ENCODE measurements at places on chromosomes 7 and 10.
A peak's percentile ranks its signal among the peaks of the same experiment; 100 is the strongest.

- no peak for DNase-seq
These were observed 52.7 kb downstream of the DENND11 start for GRCh38 chr7:141649137-141649864.

- DNase-seq: no peak
These were observed 109.2 kb downstream of the ZNF248 start for GRCh38 chr10:37748170-37748569.

DNA sequence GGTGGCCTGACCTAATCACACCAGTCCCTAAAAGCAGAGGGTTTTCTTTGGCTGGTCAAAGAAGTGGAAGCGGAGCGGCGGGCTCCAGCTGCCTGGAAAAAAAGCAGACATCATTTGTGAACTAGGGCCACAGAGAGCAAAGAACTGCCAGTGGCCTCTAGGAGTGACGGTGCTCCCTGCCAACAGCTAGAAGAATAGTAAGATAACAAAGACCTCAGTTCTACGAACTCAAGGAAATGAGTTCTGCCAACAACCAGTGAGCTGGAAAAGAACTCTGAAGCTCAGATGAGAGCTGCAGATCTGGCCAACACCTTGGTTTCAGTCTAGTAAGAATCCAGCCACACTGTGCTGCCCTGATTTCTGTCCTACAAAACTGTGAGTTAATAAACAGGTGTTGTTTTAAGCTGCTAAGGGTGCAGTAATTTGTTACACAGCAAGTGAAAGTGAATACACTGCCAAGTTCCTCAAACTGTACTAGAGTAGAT is 178.0 kb downstream of the SRPK2 start:
- DNase-seq: no peak

DNA sequence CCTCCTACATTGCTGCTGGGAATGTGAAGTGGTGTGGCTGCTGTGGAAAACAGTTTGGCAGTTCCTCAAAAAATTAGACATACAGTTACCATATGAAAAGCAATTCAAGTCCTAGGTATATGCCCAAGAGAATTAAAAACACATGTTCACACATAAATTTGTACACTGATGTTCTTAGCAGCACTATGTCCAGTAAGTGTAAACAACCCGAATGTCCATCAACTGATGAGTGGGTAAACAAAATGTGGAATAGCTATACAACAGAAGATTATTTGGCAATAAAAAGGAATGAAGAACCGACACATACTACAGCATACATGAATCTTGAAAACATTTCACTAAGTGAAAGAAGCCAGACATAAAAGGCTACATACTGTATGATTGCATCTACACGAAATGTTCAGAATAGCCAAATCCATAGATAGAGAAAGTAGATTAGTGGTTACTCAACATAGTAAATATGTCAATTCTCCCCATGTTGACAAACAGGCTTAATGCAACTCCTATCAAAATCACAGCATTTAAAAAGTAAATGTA is 17.2 kb downstream of the CEP41 start:
- DNase-seq: no peak

- DNase-seq: no peak
These were observed 83.8 kb downstream of the COL13A1 start for GRCh38 chr10:69885379-69886013.

- no peak for DNase-seq
These were observed 369.9 kb upstream of the NRP1 start for GRCh38 chr10:33704214-33704830.

- no peak for DNase-seq
These were observed 261.0 kb upstream of the KLF6 start for GRCh38 chr10:4046030-4046429.

DNA sequence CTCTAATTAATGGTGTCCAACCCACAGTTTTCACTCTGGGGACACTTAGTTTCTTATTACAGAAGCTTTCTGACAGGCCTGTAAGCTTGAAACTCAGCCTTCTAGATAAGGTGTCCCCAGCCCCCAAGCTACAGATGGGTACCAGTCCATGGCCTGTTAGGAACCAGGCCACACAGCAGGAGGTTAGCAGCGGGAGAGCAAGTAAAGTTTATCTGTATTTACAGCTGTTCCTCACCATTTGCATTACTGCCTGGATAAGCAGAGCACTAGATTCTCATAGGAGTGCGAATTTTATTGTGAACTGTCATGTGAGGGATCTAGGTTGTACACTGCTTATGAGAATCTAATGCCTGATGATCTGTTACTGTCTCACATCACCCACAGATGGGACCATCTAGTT is 93.7 kb downstream of the TMEM26 start:
- DNase-seq: no peak

GRCh38 chr7:27740449-27741086 is 606 bp downstream of the TAX1BP1 start:
- DNase-seq: peak; percentile 53

DNA sequence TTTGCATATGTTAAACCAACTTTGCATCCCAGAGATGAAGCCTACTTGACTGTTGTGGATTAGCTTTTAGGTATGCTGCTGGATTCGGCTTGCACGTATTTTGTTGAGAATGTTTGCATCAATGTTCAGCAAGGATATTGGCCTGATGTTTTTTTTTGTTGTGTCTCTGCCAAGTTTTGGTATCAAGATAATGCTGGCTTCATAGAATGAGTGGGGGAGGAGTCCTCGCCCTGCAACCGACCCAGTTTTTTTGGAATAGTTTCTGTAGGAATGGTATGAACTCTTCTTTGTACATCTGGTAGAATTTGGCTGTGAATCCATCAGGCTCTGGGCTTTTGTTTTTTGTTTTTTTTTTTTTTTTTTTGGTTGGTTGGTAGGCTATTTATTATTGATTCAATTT is 147.9 kb downstream of the AHR start:
- DNase-seq: no peak

DNA sequence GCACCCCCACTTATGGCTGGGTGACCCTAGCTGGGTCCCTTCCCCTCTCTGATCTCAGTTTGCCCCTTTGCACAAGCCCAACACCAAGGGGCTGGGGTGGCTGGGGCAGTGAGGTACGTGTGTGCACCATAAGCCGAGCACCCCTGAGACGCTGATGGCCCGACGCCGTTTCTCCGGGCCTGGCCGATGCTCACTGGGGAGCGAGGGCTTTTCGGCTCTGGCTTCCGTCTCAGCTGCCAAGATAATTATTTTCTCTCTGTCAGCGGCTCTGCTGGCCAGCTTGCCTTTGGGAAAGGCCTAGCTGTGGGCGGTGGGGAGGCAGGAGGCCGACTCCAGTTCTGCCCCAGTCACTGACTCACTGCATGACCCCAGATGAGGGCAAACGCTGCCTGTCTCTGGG is 91.0 kb downstream of the ZMIZ1 start:
- no peak for DNase-seq

DNA sequence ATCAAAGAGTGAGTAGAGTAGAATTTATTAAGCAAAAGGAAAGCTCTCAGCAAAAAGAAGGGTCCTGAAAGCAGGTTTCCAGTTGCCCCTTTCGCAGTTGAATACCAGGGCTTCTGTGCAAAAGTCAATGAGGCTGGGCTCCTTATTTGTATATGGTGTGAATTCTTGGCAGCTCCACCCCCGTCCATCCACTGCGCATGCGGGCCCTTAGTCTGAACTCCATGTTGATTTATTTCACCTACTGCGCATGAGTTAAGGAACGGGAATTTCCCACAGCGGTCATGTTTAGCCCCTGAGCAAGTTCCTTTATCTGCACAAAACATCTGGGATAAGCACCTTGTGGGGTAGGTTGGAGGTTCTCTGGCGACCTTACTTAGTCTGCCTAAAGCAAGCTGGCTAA is 325.6 kb downstream of the ZWINT start:
- DNase-seq: no peak

DNA sequence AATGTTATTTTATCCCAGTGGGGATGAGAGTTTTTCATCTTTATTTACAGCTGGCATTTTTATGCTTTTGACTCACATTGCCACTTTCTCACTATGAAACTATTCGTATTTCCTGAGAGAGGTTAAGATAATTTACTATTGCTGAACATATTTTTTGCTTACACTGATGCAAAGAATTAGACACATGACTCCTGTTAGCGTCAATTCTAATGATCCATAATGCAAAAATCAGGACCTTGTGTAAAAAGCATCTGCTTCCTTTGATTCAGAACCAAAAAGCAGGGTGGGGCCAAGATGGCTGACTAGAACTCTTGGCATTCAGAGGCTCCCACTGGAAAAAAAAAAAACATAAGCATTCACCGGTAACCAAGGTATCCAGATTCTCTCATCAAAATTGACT is 464.8 kb downstream of the SEMA3D start:
- DNase-seq: no peak

- DNase-seq: no peak
These were observed 997.1 kb upstream of the C7orf33 start for GRCh38 chr7:147593271-147594057.

- no peak for DNase-seq
These were observed 518.9 kb upstream of the CELF2 start for GRCh38 chr10:10498781-10499180.

GRCh38 chr10:102775201-102775934 is 31.6 kb downstream of the WBP1L start:
- DNase-seq: no peak

DNA sequence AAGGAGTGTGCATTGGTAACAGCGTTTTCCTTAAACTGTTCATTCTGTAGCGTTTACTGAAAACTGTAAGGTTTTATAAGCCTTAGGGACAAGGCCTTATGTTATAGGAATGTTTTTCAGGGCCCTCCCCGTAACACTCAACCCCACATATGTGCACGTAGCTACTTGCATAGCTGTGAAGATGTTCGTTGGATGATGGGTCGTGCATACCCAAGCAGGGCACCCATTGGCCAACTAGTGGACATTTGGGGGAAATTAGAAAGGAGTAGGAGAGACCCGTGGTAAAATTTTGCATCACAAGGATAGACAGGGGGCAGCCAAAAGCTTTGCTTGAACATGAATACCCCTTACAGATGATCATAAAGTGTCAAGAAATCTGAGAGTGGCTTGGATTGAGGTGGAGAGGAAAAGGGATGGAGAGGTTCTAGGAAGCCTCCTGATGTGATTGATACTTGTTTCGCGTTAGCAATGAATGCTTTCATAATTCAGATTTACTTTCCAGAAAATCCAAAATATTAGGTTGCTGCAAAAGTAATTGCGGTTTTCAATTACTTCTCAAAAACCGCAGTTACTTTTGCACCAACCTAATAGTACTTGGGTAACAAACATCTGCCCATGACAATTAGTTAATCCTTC is 878 bp downstream of the SEC61A2 start:
- DNase-seq: no peak

- DNase-seq: no peak
These were observed 29.5 kb downstream of the ZNF775 start for GRCh38 chr7:150408393-150409299.

DNA sequence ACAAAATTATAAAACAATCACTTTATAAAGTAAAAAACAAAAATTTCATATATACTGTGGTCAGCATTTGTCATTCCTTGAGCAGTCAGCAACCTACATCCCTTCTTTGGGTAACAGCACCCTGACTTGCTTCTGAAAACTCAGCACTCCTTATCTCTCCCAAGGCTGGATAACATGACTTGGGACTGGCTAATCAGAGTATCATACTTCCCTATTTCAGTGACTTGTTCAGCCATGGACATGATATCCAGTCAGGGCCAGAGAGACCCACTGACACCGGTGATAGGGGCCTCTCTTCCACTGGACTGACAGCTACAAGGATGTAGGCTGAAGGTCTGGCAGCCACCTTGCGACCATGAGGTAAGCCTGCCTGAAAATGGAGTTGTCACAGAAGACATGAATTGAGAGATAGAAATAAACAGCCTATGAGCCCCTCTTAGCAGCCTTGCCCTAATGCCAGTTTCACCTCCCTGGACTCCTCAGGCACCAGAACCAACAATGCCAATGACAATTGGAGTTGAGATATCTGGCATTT is 84.4 kb upstream of the NEBL start:
- no peak for DNase-seq

DNA sequence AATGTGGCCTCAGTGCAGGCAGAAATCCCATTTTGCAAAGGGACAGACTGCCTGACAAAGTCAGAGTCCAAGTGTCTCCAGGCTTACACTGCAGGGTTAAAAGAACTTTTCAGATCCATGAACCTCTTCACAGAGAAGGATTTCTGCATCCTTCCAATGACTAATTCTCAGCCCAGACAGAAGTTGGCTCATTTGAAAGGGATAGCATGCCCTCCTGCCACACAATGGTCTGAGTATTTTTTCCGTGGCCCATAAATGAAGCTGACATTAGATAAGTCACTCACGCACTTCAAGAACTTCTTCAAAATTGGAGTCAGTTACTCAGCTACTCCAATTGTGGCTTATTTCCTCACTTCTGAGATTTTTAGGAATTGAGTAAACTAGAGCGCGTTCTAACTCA is 170.2 kb downstream of the PLXNA4 start:
- DNase-seq: no peak

DNA sequence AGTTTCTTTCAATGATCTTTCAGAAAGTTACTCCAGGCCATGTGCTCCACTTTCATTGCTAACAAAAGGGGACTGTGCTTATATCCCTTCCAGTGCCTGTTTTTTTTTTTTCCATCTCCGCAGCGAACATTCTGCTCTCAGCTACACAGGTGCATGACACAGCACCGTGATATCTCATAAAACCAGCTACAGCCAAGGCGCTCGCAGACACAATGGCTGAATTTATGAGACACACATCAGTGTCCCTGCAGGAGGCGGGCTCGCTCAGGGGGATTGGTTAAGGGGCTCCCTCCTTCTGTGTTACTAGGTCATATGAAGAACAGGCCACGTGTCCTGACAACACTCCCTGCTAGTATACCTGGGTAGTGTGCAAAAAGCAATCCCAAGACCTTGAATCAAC is 245.5 kb downstream of the SKAP2 start:
- no peak for DNase-seq

- DNase-seq: no peak
These were observed 73.7 kb downstream of the ITIH5 start for GRCh38 chr10:7593063-7593462.

- no peak for DNase-seq
These were observed 8.5 kb upstream of the SLC39A12 start for GRCh38 chr10:17943033-17943745.

- DNase-seq: no peak
These were observed 571 bp downstream of the KDM7A start for GRCh38 chr7:140176122-140176701.

- no peak for DNase-seq
These were observed 57.2 kb downstream of the FAM171A1 start for GRCh38 chr10:15313843-15314242.

GRCh38 chr10:67606572-67606971 is 89.4 kb downstream of the CTNNA3 start:
- no peak for DNase-seq

- DNase-seq: no peak
These were observed 68.9 kb upstream of the FRMD4A start for GRCh38 chr10:14399641-14400040.

DNA sequence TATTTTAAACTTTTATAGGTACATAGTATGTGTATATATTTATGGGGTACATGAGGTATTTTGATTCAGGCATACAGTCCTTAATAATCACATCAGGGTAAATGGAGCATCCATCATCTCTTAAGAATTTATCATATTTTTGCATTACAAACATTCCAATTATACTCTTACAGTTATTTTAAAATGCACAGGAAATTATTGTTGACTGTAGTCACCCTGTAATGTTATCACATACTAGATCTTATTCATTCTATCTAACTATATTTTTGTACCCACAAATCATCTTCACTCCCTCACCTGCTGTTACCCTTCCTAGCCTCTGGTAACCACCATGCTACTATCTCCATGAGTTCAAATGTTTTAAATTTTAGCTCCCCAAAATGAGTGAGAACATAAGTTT is 56.3 kb upstream of the FAM3C start:
- DNase-seq: no peak

- DNase-seq: no peak
These were observed 122.5 kb downstream of the OAT start for GRCh38 chr10:124296121-124296812.

GRCh38 chr7:7785344-7785973 is 67.1 kb upstream of the RPA3 start:
- no peak for DNase-seq

- DNase-seq: no peak
These were observed 1.2 kb downstream of the HIPK2 start for GRCh38 chr7:139776486-139777132.
